ENCODE measurements at places on chromosomes 13 and 19.

- no peak for DNase-seq
These were observed 23.2 kb upstream of the CYP2A13 start for GRCh38 chr19:41064974-41065569.

GRCh38 chr19:54707962-54708361 is 16.3 kb upstream of the KIR3DL3 start:
- no peak for DNase-seq

- peak; percentile 68 for DNase-seq
These were observed 6.2 kb downstream of the MRPS31 start for GRCh38 chr13:40764587-40765403.

- DNase-seq: no peak
These were observed 14.7 kb downstream of the TMPRSS9 start for GRCh38 chr19:2374808-2375207.

GRCh38 chr19:7199613-7200533 is 94.3 kb downstream of the INSR start:
- no peak for DNase-seq

DNA sequence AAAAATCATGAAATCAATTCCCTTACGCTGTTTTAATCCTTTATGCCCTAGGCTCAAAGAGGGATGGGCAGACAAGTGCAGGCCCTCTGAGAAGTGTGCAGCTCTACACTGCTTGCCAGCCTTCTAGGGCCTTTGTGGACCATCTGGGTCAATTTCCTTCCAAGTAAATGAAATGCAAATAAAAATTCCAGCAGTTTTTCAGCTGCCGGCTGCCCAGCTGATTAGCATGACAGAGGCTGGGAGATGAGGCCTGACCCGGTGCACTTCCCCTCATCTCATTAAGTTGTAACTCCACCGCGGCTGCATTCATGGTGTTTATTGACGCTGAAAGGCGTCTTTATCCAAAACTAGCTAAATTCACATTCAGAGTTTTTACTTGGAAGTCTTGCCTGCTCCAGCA is 47.5 kb upstream of the GSX1 start:
- DNase-seq: no peak

DNA sequence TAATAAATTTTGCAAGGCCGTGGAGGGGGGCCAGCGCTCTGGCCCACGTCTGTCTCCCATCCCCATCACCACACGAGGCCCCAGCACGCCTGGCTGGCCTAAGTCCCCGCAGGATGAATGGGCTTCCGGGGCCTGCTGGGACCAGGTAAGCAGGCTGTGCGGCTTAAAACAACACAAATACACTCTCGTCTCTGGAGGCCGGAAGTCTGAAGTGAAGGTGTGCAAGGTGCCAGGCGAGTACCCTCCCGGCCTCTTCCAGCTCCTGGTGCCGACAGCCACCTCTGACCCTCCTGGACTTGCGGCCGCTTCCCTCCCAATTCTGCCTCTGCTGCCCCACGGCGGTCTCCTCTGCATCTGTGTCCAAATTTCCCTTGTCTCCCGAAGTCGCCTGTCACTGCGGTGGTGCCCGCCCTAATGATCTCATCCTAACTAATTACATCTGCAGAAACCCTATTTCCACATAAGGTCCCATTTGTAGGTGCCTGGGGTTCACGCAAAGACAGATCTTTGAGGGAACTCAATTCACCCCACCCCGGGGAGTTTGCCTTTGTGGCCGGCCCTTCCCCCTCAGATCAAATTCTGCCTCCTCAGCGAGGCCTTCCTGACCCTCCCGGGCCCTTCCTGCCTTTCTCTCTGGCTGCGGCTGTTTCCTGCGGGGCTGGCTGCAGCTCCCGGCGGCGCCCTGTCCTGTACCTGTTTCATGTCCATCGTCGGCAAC is 8.1 kb upstream of the PTBP1 start:
- no peak for DNase-seq

- no peak for DNase-seq
These were observed 2463.1 kb downstream of the PCDH9 start for GRCh38 chr13:64767054-64767453.

DNA sequence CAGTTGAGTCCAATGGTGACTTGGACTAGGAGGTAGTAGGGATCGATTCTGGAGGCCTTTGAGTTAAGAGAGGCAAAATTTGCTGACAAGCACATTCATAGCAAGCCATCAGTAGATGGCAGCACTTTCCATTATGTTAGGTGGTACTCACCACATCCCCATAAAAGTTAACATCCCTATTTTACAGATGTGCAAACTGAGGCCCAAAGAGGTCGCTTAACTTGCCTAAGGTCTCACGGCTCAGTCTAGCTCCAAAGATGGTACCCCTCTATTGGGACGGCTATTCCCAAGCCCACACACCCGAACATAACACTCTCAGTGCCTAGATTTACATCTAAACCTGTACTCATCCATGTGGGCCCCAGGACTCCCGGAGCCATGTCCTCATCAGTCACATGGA is 21.5 kb upstream of the FOSB start:
- no peak for DNase-seq

GRCh38 chr13:73000027-73000674 is 58.7 kb upstream of the KLF5 start:
- no peak for DNase-seq

DNA sequence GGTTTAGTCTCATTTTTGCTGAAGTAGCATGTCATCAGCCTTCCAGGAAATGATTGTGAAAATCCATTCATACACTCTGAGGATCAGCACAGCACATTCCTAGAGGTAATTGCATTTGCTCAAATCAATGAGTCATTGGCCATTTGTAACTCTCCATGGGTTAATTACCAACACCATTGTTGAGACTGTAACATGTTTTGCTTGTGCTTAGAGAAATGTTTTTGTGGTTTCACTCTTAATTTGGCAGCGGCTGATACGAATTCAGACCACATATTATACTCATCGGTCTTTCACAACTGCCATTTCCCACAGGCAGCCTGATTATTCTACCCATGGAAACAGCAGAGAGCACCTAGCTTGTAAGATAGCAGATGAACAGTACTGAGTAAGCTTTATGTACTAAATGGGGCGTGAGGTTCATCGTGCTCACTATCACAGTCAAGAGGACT is 110.3 kb downstream of the NHLRC3 start:
- no peak for DNase-seq

GRCh38 chr19:8468124-8468523 is 23.3 kb downstream of the HNRNPM start:
- DNase-seq: no peak

DNA sequence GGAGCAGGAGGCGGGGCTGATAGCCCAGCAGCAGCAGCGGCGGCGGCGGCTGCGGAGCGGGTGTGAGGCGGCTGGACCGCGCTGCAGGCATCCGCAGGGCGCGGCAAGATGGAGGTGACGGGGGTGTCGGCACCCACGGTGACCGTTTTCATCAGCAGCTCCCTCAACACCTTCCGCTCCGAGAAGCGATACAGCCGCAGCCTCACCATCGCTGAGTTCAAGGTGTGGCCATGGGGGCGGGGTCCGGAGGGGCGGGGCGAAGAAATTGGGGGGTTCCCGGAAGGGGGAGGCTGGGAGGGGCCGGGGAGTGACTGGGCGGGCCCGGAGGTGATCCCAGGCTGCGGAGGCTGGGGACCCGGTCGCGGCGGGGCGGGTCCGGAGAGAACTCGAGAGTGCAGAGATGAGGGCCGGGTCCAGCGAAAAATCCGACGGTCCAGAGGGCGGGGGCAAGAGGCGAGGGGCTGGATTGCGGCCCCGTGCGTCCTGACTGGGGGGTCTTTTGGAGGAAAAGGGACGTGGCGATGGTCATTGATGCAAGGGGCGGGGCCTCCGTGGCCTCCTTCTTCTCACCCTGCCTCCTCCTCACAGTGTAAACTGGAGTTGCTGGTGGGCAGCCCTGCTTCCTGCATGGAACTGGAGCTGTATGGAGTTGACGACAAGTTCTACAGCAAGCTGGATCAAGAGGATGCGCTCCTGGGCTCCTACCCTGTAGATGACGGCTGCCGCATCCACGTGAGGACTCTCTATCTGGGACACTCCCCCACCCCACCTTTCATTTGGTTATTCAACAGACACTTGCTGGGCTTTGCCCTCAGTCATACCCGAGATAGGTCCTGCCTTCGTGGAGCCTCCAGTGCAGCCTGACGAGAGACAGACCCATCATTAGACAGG is at the start of gene TBCB:
TSS of gene TBCB (plus strand) at position 16 of the 891 bp plus-strand sequence. CDS start at position 109, 93 bp downstream.
- peak; percentile 97 for DNase-seq

DNA sequence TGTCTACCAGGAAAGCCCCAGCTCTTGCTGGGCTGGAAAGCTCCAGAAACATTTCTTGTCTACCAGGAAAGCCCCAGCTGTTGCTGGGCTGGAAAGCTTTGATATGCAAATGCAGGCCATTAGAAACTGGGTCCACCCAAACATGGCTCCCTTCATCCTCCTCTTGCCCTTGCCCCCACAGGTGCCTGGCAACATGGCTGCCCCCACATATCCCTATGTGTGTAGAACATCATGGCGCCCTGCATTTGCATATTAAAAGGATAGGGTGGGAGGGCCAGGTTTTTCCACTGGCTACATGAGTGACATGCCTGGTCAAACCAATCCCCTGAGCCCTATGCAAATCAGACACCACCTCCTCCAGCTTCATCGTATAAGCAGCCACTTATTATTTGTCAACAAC is 455.4 kb upstream of the ARGLU1 start:
- no peak for DNase-seq

- DNase-seq: no peak
These were observed 516.0 kb downstream of the DCT start for GRCh38 chr13:93963266-93964145.

GRCh38 chr13:25920277-25920676 is 131.5 kb downstream of the SHISA2 start:
- DNase-seq: no peak

DNA sequence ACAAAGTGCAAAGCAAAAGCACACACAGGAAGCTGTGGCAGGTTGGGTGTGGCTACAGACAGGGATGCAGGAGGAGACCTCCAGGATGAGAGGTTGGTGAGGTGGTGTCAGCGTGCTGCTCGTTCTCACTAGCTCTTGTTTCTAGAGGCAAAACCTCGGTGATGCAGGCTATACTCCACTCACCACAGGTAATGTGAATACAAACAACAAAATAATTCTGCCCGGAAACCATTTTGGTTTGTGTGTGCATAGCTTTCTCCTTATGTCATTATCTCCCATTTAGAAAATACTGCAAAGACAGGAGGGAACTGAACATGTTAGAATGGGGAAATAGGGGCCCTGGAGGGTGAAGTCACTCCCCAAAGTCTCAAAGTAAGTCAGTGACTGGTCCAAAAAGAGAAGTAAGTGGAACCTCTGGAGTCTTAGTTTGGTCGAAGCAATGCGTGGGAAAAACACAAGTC is 9.4 kb downstream of the LCP1 start:
- DNase-seq: no peak

GRCh38 chr19:47601180-47601904 is 7.6 kb upstream of the BICRA start:
- no peak for DNase-seq

DNA sequence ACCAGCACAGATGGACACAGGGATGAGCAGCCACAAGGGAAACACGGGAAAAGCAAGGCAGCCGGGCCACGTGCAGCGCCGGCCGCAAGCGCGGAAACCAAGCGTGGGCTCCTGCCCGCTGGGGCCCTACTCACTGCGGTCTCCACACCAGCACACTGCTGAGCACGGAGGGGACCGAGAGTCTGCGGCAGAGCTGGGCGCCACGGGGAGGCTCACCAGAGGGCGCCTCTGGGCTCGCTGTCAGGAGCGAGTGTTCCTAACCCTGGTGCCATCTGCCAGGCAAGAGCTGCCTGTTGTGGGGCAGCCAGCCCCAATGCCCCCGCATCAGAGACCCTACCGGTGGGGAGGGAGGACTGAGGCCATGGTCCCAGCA is 26.5 kb downstream of the MPND start:
- DNase-seq: peak; percentile 87

GRCh38 chr19:6849876-6850275 is 37.5 kb upstream of the ADGRE1 start:
- no peak for DNase-seq

- no peak for DNase-seq
These were observed 14.1 kb upstream of the CCNA1 start for GRCh38 chr13:36418022-36418805.

- DNase-seq: no peak
These were observed 28.1 kb downstream of the CPT1C start for GRCh38 chr19:49718991-49719390.

GRCh38 chr19:33085570-33086128 is 4.7 kb downstream of the GPATCH1 start:
- no peak for DNase-seq

- no peak for DNase-seq
These were observed 846 bp downstream of the ZNF790 start for GRCh38 chr19:36837176-36837905.

- no peak for DNase-seq
These were observed 68.2 kb downstream of the RASL11A start for GRCh38 chr13:27338816-27339215.

DNA sequence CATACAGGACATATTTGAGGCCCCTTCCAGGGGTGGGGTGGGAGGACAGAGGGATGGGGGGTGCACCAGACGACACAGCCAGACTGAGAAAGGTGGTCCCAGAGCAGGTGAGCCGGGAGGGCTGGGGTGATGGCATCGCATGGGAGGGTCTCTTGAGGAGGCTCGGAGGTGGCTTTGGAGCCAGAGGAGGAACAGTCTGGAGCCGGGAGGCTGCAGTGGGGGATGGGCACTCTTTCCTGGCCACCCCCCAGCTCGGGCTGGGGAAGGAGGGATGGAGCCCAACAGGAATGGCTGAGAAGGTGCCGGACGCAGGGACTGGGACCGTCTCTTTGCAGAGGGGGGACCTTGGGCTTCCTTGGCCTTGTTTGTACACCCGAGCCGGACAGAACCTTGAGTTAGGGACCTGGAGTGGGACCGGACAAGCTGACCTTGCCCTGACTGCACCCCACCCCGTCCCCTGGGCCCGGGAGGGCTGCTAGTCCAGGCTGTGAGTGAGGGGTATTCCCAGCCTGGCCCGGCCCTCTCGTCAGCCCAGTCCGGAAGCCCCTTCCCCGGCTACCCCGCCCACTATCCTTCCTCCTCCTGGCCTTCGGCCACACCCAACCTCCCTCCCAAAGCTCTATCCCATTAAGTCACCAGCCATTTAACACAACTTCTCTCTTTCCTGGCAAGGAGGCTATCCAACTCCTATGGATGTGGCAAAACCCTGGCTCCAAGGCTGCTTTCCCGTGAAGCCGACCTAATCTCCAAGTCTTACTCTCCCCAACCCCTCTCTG is 816 bp upstream of the TBXA2R start:
- no peak for DNase-seq

- DNase-seq: no peak
These were observed 460.3 kb downstream of the KCTD12 start for GRCh38 chr13:76425935-76426334.

- no peak for DNase-seq
These were observed 699 bp downstream of the MEGF8 start for GRCh38 chr19:42325896-42326771.

- peak; percentile 60 for DNase-seq
These were observed 714 bp downstream of the PLPP2 start for GRCh38 chr19:290372-291005.

GRCh38 chr19:18785179-18786124 is 5.7 kb downstream of the COMP start:
- peak; percentile 80 for DNase-seq
